Panc1 (cell line): ENCODE measurements at places on chromosomes 7 and 10. TPM values are rescaled to one million over a fixed set of nuclear protein-coding genes. Genes with fewer than 3 reads are reported as not detected.
A peak's percentile ranks its signal among the peaks of the same experiment; 100 is the strongest.

The KCNMA1 gene
- total RNA-seq, result 91.9 TPM

The SCART1 gene
- 0.57 TPM for total RNA-seq

The CYP3A4 gene
- 0.15 TPM for total RNA-seq

The SMKR1 gene
- 1.4 TPM for total RNA-seq

The METTL27 gene
- 3.4 TPM for total RNA-seq

The CLEC2L gene
- not detected for total RNA-seq

The MYH16 gene
- 0.23 TPM for total RNA-seq

The LAMB4 gene
- not detected for total RNA-seq

The TRIM74 gene
- 0.46 TPM for total RNA-seq

The MBL2 gene
- total RNA-seq, result not detected

The SVOPL gene
- total RNA-seq, result not detected

The XRCC2 gene
- 10.3 TPM for total RNA-seq

The HOXA10 gene
- total RNA-seq, result 0.41 TPM

The AGAP5 gene
- total RNA-seq, result 6.6 TPM

The ZNF862 gene
- 6.8 TPM for total RNA-seq

The ACTR3C gene
- 6.5 TPM for total RNA-seq

The CPVL gene
- 1.1 TPM for total RNA-seq

The AKR1C4 gene
- total RNA-seq, result not detected

The CDK1 gene
- 75.5 TPM for total RNA-seq

DNA sequence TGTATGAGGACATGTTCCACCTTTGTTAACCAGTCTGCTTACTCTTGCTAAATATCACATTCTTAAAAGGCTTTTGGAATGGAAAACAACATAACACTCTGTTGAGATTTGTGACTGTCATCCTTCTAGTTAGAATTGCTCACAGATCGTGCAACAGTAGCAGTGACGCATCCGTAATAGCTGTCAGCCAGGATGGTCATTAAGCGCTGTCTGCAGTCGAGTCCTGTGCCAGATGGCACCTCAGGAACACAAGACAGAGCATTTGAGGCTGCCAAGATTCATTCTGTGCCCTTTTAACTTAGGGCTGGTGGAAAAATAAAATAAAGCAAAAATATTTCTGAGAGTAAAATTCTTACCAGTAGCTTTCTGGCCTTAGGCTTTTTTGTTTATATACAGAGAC lies 348.6 kb downstream of the ANKRD7 start:
- DNase-seq, result no peak

GRCh38 chr7:923108-924041 lies 31.1 kb downstream of the ADAP1 start:
- DNase-seq, result no peak

GRCh38 chr10:30048768-30049517 lies 10.4 kb downstream of the JCAD start:
- no peak for DNase-seq

GRCh38 chr7:157840914-157841772 lies 504.3 kb downstream of the DNAJB6 start:
- DNase-seq, result no peak

DNA sequence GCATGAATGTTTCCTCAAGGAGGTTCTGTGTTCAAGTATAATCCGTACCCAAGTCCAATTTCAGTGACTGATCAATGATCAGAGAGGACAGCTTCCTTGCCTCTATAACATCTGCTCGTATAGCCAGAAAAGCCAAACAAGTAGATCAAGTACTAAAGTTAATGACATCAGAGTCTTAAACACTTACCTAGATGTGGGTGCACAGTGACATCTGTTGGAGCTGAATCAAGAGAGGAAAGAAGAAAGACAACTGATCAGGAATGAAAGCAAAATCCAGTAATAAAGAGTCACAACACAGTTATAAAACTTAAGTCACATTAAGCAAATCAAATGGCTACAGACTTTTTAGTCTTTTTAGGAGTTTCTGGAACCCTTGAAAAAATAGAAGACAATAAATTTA lies 236.5 kb downstream of the RELN start:
- no peak for DNase-seq

GRCh38 chr10:92757066-92757710 lies 67.4 kb downstream of the HHEX start:
- no peak for DNase-seq

GRCh38 chr10:71423901-71424300 lies 27.2 kb downstream of the CDH23 start:
- DNase-seq, result no peak

- peak; percentile 70 for DNase-seq
Observed at GRCh38 chr10:38094158-38094926, at the start of gene ZNF37A. TSS of gene ZNF37A (plus strand) at chr10:38094337. CDS start at chr10:38096618, 2,281 bp downstream.

GRCh38 chr7:32496052-32496813 lies 944 bp downstream of the AVL9 start:
- no peak for DNase-seq

DNA sequence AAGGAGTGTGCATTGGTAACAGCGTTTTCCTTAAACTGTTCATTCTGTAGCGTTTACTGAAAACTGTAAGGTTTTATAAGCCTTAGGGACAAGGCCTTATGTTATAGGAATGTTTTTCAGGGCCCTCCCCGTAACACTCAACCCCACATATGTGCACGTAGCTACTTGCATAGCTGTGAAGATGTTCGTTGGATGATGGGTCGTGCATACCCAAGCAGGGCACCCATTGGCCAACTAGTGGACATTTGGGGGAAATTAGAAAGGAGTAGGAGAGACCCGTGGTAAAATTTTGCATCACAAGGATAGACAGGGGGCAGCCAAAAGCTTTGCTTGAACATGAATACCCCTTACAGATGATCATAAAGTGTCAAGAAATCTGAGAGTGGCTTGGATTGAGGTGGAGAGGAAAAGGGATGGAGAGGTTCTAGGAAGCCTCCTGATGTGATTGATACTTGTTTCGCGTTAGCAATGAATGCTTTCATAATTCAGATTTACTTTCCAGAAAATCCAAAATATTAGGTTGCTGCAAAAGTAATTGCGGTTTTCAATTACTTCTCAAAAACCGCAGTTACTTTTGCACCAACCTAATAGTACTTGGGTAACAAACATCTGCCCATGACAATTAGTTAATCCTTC lies 878 bp downstream of the SEC61A2 start:
- DNase-seq, result peak; percentile 24

GRCh38 chr7:140656548-140657515 lies 15.9 kb upstream of the ADCK2 start:
- DNase-seq, result no peak

- no peak for DNase-seq
Observed at GRCh38 chr7:105015390-105015965, 1.5 kb downstream of the KMT2E start.

DNA sequence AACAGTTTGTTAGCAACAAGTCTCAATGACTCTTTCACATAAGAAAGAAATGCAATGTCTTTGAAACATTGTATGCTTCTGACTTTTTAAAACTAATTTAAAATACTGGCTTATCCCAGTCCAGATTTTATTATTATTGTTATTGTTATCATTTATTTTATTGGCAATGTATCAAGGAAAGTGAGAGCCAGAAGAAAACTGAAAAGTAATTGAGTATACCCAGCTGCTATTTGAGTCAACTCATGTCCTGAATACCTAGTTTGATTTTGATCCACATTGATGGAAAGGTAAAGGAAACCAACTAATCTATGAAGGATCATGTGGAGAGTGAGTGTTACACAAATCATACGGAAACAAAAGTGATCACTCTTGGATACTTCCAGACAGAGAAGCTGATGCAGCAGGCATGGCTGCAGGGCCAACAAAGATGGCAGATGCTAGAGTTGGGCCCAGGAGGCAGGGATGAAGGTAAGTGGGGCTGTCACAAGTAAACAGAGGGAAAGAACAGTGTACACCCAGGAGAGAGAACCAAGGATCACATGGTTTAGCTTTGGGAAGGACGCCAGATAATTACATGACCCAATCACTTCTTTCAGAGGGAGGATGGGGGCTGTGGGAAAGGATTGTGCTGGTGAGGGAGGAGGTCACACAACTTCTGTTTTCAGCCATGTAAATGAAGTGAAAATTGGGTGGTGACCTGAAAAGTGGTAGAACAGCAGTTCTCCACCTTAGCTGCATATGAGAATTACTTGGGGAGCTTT lies 179.2 kb upstream of the NAMPT start:
- DNase-seq, result no peak

DNA sequence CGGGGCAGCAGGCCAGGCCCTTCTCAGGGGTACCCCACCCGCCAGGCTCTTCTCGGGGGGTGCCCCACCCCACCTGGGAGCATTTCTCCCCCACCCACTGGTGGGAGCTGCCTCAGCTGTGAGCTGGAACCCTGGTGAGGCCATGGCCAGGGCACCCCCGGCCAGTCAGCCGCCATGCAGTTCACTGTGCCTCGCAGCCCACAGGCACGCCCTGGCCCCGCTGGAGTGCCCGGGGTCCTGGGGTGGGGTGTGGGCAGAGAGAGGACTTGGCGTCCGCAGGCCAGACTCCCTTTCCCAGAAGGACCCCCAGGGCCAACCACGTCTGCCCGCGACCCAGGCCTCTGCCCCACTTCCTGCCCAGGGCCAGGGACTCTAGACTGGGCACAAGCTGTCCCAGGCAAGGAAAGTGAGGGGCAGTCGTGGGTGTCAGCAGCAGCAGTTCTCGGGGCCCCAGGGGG lies 13.1 kb downstream of the DPYSL4 start:
- no peak for DNase-seq

- no peak for DNase-seq
Observed at GRCh38 chr10:96740579-96741281, 20.4 kb upstream of the PIK3AP1 start.

- no peak for DNase-seq
Observed at GRCh38 chr10:21870849-21871248, 132.7 kb downstream of the DNAJC1 start.

- DNase-seq, result no peak
Observed at GRCh38 chr10:129335942-129336341, 131.1 kb upstream of the MGMT start.

DNA sequence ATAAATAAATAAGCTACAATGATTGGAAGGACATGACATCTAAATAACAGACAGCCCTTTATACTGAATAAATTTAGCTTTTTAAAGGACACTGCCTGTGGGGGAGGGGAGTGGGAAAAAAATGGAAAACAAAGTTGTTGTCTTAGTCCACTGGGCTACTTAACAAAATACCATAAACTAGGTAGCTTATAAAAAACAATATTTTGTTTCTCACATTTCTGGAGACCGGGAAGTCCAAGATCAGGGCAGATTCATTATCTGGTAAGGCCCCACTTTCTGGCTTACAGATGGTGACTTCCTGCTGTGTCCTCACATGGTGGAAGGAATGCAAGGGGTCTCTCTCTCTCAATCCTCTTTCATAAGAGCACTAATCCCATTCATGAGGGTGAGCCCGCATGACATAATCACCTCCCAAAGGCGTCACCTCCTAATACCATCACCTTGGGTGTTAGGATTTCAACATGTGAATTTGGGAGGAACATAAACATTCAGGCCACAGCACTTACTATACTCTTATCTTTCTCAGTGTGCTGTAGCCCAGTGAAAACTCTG lies 43.0 kb downstream of the DNAJC12 start:
- no peak for DNase-seq

DNA sequence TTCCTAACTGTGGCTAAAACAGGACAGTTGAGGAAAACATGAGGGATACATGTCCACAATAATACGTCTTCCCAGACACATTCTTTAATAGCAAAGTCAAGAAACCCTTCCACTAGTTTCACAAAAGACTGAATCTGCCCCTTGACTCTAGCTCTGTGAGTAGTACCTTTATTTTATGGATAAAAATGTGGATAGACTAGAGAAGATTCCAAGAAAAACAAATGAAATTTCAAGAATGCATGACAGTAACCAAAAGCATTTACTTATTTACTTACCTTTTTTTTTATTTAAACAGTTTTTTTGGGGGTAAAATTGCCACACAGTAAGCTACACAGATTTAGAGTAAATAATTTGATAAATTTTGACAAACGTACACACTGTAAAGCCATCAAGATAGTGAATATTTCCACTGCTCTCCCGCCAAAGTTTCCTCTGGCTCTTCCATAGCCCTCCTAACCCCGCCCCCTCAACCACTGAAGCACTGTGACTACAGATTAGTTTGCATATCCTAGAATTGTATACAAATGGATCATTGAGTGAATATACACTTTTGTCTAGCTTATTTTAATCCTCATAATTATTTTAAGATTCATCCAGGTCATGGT lies 420.4 kb upstream of the ZMIZ1 start:
- no peak for DNase-seq

DNA sequence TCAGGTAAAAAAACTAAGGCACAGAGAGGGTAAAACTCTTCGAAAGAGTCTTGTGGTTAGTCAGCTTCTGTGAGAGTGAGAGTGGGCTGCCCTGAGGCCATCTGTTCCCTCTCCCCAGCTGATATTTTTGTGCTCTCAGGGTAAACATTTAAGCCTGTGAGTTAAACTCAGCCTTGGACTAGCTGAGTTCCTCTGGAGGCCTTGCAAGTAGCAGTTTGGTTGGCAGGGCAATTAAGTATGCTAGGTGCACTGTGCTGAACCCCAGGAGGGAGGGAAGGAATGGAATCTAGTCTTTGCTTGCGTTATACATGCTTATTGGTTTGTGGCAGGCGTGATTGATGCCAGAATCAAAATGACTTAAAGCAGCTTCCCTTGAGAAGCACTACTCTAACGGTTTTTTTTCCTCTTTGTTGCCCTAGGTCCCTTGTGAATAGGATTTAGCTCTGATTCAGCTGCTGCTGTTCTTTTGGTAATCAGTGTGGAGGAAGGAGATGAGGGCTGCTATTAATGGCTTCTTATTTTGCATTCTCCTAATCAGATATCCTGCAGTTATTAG lies 140.2 kb downstream of the AUTS2 start:
- no peak for DNase-seq

DNA sequence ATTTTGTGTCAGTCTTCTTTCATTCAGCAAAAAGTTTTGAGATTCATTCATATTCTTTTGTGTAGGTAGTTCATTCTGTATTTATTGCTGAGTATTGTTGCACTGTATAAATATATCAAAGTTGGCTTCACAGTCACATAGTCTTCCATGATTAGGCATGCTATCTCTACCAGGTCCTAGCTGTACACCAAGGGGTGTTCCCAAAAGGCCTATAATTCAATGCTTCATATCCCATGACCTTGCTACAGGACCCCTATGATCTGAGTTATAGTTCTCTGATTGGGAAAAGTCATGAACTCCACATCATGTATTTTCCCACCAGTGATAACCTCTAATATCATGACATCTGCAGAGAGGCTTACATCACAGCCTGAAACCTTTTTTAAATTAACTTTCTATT lies 47.3 kb upstream of the MAGI2 start:
- DNase-seq, result no peak

DNA sequence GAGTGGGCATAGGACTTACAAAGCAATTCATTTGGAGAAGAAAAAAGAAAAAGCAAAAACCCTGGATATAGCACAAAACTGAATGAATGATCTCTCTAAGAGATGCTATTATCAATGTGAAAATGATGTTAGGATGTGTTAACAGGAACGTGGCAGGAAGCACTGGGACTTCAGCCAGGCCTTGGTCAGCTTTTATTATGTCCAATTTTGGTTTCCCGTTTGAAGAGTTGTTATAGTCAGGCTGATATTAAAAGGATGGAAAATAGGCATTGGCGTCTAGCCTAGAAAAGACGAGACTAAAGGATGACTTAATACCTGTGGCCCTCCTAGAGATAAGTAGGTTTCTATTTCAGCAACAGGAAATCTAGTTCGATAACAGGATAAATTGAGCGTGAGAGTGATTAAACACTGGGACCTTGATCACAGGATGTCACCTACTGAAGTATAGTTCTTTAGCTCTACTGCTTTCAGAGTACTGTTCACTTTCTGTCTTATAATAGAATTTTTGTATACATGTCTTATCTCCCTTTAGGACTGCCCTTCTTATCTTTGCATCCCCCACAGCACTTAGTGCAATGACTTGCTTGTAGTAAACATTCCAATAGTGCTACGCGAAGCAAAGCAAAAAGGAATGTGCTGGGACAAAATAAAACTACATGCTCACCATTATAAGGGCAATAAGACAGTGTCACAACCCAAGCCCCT lies 99.8 kb upstream of the AGBL3 start:
- no peak for DNase-seq

- DNase-seq, result no peak
Observed at GRCh38 chr7:46494028-46494427, 573.0 kb upstream of the IGFBP3 start.
